ENCODE measurements at places on chromosomes 5 and 9. TPM values are rescaled to one million over a fixed set of nuclear protein-coding genes. Genes with fewer than 3 reads are reported as not detected.

The ADRA1B gene
- total RNA-seq: 1.3 TPM

The BHMT2 gene
- total RNA-seq: 1.6 TPM

The IL3 gene
- total RNA-seq: not detected

The SURF2 gene
- total RNA-seq: 17.1 TPM

The ZNF366 gene
- 16.4 TPM for total RNA-seq

The SPATA6L gene
- 0.94 TPM for total RNA-seq

The FKTN gene
- total RNA-seq: 9.7 TPM

The ZNF608 gene
- 11.0 TPM for total RNA-seq

The PCDHA7 gene
- total RNA-seq: 0.20 TPM

The SAXO1 gene
- total RNA-seq: not detected

The CYLC2 gene
- total RNA-seq: not detected

The CDX1 gene
- total RNA-seq: not detected

The DMRT3 gene
- not detected for total RNA-seq

The SLC38A9 gene
- total RNA-seq: 15.3 TPM

Measured in mammary microvascular endothelial cell (primary cell).